Forelimb muscle (tissue), 1 donor: ENCODE measurements at places on chromosomes 4 and X.

GRCh38 chr4:6419452-6420028 lies 52.9 kb downstream of the PPP2R2C start:
- no peak for DNase-seq

- no peak for DNase-seq
Observed at GRCh38 chr4:5198656-5199541, 147.6 kb downstream of the STK32B start.

DNA sequence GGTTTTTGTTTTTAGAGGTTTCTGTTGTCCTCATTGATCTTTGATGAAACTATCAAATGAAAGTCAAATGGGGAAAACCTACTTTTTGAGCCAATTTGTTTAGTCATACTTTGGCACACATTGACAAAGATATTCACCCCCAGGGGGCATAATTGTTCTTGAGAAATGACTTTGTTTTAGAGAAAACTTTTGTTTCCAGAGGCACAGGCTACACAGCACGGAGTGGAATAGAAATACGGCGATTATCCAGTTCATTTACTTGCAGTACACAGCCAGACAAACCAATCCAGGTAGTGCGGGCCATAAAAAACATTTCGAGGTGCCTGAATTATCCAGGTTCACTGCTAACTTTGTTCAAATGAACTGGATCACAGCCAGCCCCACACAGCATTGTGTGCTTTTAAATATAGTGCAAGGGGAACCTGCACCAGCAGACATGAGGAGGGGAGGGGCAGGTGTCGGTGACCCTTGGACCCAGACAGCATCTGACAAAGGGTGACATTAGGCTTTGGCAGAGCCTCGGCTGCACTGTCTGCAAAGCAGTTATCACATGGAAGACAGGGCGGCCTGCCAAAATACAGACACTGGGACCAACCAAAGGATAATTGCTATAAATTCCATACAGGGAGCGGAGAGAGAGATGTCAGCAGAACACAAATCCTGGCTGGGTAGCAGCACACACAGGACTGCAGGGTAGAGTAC lies 179.6 kb upstream of the NOCT start:
- no peak for DNase-seq

DNA sequence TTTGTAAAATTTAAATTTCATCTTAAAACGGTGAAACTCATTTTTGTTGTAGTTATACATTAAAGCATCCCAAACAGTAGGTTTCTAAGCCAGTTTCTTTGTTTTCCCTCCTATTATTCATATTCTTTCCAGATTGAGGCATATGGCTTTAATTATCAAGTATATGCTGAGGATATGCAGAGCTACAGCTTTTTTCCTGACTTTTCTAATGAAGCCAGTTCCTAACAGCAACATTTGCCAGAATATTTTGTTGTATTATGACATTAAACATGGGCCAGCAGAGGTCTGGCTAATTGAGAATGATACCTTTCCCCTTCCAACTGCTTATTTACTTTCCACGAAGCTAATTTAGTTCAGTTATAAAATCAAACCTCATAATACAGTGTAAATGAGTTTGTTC lies 75.3 kb downstream of the SLIT2 start:
- peak; percentile 38 for DNase-seq

DNA sequence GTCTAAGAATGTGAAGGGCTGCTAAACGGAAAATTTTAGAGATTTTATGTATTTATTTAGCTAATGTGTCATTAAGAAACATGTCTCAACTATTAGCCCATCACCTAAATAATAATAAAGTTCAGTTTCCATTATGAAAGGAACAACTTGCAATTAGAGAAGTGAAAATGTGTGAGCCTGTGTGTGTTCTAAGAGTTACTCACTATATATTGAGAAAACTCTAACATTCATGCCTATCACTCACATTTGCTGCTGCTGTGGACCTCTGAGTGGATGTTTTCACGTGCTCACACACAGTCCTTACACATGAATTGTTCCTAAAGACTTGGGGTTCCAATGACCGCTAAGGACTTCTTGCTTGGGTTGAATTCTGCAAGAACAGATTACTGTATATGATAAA lies 364.0 kb downstream of the TMA16 start:
- no peak for DNase-seq

GRCh38 chr4:16942491-16942890 lies 44.0 kb upstream of the LDB2 start:
- DNase-seq: no peak

- DNase-seq: no peak
Observed at GRCh38 chr4:159607809-159608208, 504.9 kb downstream of the RAPGEF2 start.

DNA sequence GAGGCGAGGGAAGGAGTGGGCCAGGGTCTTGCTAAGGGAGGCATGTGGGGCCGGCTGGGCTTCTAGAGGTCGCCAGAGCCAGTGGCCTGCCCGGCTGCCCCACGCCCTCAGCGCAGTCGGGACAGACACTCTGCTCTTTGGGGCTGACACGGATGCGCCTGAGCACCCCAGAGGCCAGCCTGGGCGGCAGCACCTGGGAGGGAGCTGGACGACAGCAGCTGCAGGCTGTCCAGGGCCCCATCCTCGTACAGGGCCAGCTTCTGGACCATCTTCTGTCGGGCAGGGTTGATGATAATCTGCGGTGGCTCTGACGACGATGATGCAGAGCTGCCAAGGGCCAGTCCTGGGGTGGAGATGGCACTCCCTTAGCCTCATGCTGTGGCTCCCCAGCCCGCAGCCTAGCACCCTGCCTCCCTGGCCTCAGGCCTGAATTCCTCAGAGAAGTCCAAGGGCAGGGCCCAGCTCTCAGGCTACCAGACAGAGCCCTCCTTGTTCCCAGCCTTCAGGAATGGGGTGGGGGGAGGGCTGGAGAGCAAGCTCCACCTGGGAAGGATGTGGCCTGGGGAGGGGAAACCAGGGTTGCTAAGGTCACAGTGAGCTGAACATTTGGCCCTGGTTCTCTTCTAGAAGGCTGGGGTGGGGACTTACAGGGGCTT lies 7.2 kb downstream of the IRAK1 start:
- no peak for DNase-seq

DNA sequence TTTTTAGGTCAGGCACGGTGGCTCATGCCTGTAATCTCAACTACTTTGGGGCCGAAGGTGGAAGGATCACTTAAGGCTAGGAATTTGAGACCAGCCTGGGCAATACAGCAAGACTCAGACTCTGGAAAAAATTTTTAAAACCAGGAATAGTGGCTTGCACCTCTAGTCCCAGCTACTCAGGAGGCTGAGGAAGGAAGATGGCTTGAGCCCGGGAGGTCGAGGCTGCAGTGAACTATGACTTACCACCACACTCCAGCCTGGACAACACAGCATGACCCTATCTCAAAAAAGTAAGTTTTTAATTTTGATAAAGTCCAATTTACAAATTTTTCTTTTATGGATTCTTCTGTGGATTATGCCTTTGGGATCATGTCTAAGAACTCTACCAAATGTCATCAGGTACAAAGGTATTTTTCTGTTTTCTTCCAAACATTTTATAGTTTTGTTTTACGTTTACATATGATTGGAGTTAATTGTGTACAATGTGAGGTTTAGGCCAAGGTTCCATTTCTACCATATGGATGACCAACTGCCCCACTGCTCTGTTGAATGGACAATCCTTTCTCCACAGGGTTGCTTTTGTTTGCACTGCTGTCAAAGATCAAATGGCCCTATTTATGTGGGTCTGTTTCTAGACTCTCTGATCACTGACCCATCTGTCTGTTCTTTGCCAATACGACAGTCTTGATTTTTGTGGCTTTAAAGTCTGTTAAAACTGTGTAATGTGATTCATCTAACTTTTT lies 48.2 kb downstream of the CPLX1 start:
- DNase-seq: no peak

DNA sequence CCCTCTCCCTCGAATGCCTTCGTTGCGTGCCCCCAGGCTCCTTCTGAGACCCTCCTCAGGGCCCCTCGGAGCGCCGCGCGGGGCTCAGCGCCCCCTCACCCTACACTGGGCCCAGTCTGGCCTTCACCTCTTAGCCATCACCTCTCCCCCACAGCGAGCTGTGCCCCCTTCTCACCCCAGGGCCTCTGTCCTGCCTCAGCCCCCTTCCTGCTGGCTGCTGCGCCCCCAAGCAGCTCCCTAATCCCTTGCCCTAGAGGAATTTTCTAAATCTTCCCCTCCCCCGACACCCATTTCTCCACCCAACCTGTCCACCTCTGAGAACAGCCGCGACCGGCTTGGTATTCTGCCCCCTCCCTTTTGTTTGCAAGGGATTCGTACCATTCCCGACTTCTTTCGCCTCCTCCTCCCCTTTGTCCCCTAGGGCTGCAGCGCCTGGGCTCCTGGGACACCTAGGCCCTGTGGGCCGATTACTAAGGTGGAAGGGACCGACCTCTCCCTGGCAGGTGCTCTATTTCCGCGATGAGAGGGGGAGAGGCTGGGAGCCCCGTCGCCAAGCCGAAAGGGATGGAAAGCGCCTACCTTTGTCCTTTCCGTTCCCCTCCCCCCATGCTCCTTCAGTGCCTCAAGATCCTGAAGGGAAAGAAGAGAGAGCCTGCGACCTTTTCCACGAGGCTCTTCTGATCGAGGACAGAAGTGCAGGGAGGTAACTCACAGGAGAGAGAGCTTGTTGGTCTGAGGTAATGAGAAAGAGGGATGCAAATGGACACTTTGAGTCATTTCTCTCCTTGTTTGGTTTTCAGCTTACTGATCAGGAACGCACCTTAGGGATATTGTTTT lies 10.9 kb downstream of the DLG3 start:
- DNase-seq: no peak

DNA sequence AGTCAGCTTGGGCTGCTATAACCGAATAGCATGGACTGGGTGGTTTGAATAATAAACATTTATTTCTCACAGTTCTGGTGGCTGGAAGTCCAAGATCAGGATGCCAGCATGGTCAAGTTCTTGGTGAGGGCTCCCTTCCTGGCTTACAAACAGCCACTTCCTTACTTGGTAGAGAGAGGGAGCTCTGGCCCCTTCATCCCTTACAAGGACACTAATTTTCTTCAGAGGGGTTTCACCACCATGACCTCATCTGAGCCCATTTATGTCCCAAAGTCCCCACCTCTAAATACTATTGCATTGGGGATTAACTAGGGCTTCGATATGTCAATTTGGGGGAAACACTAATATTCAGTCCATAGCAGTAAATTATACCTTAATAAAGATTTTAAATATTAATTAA lies 61.8 kb downstream of the CLNK start:
- no peak for DNase-seq

DNA sequence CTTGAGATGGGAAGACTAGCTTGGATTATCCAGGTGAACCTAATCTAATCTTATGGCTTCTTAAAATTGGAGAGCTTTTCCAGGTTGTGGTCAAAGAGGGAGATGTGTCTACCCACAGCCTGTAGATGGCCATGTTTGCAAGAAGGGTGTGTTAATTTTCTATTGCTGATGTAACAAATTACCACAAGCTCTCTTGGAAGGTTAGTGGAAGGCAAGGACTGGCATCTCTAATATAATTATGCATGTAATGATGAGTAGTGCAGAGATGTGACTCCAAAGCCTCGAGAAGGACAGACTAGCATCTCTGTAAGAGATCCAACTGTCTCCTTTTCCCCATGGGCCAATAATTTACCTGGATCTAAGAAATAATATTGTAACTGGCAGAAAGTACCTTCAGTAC lies 3.2 kb upstream of the ADH1B start:
- DNase-seq: no peak

DNA sequence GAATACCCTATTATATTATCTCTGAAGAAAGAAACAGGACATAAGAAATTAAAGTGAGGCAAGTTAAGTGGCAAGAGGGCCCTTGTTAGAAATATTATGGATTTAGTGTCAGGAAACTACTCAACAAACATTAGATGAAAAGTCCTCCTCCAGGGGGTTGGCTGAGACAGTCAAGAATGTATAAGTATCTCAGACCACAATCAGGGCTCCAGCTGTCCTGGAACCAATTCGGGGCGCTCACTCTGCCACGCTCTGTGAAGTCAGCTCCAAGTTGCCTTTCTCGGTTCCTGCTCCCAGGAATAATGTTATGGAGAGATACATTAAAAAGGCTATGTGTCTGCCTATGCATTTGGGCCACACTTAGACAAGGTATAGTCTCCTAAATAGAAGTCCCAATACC lies 73.3 kb downstream of the RASGEF1B start:
- DNase-seq: no peak

- DNase-seq: no peak
Observed at GRCh38 chr4:1799387-1800375, 6.6 kb downstream of the FGFR3 start.

DNA sequence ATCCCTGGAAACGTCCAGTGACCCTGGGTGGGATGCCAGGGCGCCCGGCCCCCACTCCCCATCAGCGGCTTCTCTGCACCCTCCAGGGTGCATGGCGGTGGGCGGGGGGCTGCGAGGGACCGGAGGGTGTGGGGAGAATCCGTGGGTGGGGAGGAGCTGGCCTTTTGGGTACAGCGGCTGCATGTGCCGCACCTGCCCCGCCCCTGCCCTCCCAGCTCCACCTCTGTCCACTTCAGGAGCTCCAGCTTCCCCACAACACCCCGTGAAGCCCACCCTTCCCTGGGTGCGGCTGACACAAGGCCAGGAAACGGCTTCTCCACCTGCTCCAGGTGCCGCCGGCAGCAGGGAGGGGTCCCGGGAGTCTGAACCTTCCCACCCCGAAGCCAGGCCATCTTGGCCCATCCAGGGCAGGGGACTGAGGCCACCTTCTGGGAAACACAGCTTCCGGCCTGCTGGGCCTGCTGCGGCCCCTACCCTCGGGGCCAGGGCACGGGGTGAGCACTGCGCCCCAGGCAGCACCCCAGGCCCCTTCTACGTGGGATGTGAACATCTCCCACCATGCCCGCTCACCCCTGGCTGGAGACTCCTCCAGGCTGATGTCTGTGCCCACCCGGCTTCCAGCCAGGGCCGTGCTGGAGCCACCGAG lies 34.6 kb downstream of the CPLX1 start:
- no peak for DNase-seq

DNA sequence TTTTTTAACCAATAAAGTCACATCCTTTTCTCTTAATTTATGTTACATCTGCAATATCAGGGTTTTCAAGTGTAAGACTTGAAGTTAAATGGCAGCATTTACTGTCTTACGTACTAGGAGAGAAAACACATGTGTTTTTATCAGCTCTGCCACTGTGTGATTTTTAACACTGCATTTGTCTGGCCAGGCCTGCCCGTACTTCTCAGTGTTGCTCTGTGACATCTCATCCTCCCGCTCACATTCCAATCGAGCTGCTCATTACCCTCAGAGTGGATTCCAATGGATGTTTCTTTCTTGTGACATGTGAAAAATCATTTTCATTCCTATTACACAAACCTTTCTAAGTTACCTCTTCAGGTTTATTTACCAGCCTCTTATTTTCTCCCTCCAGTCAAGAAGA lies 420.3 kb downstream of the FAT4 start:
- no peak for DNase-seq
